ENCODE measurements at places on chromosomes 2 and 18.

DNA sequence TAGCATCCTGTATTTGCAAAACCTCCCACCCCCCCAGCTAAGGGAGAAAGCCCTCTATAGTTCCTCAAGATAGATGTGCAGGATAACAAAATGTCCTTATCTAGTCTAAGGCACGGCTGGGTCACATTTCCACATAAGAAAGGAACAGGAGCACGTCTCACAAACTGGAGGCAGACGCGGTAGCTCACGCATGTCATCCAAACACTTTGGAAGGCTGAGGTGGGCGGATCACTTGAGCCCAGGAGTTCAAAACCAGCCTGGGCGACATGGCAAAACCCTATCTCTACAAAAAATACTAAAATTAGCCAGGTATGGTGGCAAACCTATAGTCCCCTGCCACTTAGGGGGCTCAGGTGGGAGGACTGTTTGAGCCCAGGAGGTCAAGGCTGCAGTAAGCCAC is 9.3 kb downstream of the SF3B1 start:
- DNase-seq, result no peak

DNA sequence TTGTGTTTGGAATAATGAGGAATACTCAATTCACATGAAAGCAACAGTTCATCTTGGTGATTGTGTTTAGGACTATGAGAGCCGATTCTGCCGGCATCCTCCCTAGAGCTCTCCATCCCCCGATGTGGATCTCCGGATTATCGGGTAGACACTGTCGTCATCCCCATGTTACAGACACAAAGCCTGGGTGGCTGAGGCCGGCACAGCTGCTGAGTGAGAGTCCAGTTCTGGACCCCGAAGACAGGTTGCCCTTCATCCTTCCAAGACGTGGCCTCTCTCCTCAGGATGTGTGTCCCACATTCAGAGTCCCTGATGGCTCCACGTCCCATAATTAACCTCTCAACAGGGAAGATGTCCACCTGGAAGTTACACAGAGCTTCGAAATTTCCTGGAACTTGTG is 129.3 kb downstream of the HDAC4 start:
- DNase-seq, result peak; percentile 5

DNA sequence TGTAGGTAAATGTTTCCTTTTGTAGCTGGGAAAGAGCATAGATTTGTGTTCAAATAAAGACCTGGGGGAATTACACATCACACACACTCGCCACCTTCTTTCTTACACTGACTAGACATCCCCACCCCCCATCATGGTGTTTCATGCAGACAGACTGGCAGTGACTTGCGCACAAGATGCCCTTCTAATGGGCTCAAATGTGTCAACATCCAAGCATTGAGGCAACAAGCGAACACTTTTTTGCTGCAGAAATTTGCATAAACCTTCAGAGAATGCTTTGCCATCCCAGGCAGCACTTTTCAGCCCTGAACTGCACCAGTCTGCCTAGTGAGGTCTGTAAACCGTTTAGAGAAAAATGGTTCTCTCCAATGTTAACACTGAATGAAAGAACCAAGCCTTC is 4.5 kb downstream of the HOXD8 start:
- DNase-seq, result no peak

GRCh38 chr2:45283764-45284620 is 274.7 kb upstream of the SIX2 start:
- no peak for DNase-seq

DNA sequence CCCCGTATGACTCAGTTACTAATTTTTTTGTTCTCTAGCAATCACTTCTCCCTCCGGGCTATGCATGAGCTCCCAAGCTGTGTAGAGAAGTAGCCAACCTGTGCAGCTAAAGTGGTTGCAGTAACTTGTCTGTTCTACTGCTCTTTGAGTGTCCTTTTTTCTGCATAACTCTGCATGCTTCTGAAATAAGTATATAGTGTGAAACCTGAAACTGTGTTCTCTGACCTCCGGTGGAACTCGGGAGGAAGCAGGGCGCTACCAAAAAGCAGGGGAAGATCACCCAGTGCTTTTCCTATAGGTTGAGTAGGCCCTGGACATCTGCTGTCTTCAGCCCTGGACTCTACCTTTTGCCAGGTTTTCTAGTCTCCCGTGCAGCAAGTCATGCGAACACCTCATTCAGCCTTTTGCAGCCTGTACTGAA is 47.8 kb downstream of the PHLPP1 start:
- DNase-seq, result no peak

DNA sequence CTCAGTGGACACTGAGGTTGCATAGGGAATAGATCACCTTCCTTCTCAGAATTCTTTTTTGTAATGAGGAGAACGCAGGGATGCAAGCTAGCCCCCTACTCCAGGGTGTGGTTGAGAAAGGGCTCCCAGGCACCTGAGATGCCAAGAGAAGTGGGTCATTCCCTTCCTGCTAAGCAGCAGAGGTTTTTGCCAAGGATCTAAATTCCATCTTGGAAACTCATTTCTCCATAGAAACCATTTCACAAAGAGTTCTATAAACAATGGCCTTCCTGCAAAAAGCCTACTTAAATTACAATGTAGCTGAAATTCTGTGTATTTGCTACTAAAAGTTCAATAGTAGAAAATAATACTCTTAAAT is 3.7 kb upstream of the PPP3R1 start:
- DNase-seq, result no peak

All from omental fat pad (tissue), 4 donors.